Amniotic stem cell (primary cell): ENCODE measurements at places on chromosomes 7 and 10.
A peak's percentile ranks its signal among the peaks of the same experiment; 100 is the strongest.

DNA sequence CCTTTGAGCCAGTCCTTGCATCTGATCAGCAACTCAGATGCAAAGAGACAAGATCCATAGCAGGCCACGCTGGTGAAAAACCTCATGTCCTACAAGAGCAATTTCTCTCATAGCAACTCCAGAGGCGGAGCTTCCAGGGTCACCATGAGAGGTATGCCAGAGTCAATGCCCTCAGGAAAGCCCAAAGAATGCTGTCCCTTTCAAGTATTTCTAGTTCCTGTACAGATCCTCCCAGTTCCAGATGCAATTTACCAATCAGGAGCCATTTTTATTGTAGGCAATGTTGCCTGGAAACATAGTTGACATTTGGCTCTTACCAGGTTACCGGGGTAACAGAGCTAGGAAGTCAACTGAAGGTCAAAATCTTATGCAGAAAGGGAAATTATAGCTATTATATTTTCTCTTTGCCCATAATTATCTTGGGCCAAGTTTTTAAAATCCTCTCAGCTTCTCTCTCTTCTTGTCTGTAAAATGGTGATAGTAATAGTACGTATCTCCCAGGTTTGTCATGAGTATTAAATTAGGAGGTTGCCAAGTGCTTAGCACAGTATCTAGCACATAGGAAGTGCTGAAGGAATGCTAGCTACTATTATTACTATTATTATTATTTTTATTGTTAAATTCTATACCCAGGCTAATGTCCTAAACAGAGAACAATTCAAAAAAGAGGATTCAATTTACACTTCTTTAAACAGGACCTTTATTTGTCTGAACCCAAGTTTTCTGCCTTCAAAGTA, 46.3 kb upstream of the TM9SF3 start:
- DNase-seq: no peak

GRCh38 chr10:18056583-18056982, 83.6 kb upstream of the CACNB2 start:
- DNase-seq: no peak

DNA sequence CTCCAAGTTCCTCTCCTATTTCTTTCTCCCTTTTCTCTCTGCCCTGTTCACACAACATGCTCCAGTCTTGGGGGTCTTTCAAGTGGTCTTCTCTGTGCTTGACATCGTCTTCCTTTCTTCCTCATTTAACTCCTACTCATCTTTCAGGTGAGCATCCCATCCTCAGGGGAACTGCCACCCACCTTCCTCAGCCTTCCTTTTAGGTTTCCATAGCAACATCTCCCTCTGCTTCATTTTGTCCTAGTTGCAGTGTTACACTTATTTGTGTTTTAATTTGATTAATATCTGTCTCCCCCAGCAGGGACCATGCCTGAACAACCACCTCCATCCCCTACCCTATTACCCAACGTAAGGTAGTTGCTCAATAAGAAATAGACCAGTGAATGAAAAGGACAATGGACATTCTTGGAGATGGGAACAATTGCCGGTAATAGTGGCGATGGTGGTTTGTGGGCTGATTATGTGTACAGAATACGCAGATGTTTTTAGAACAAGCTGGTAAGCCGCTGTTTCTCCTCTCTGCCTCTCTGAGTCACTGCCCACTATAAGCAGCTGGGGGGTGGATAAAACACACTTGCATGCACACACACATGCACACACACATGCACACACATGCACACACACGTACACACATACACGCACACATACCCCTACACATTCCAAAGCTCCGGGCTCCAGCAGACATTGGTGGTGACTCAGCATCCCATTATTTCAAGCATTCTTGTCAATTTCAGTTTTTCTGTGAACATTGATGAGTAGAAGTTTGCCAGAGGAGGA, 251.6 kb downstream of the GATA3 start:
- no peak for DNase-seq

DNA sequence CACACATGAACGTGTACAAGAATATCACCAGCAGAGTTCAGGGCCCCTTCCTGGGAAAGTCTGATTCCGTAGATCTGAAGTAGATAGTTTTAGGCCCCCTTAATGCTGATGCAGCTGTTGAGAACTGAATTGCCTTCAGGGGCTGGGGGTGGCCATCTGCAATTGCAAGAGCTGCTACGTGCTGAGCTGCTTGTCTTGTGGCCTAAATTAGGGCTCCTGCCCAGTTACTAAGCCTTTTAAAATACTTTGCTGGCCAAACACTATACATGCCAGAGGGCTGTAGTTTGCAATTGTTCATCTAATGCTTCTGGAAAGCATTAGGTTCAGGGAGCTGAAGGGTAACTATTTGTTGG, 71.7 kb downstream of the TMEM178B start:
- DNase-seq: no peak

DNA sequence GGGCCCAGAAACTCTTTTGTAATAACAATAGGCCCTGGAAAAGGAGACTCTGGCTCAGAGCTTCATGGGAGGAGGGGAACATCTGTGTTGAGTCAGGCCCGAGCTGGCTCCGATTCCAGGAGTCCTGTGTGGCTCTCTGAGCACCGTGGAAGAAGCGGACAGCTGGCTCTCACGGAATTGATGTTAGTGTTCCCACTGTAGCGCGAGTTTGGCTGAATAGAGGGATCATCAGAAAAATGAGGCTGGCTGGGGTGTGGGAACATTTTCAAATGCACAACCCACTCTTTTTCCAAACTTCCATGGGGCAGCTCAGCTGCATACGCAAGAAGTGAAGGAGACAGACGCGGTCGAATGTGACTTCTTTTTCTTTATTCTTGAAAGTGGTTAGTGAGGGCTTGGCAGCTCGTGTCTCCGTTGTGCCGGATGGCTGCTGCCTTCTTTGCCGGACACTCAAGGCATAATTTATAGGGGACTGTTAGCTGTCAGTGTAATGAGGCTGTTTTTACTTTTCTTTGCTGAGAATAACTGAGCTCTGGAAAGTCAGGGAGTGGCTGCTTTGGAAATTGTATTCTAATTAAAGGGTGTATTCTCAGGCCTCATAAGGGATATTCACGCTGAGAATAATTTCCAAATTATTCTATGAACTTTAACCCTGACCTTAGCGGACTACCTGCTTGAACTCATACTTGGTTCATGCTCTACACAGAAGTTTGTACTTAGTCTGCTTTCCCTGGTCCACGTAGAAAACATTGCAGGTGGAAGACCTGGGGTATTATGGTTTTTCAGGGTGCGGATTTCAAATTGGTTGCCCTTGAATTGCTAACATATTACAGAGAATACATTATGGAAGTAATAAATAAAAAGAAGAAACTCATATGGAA, 23.1 kb downstream of the MDFIC start:
- peak; percentile 78 for DNase-seq

- no peak for DNase-seq
These were observed 25.7 kb upstream of the ADD3 start for GRCh38 chr10:109982123-109982522.

DNA sequence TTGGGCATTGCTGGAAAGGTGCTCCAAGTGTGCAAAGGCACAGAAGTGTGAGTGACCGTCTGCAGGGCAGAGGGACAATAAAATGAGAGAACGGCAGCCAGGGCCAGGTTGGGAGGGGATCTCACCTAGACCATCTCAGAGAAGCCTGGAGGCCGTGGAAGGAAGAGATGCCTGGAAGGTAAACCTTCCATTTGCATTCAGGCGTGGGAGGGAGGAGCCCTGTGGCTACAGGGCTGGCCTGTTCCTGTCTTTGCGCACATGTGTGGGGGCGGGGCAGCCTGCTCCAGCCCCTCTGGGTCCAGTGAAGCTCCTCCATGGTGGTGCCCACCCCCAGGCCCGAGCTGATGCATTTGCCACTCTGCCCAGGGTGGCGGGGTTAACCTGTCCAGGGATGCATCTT, 473.6 kb upstream of the MGMT start:
- no peak for DNase-seq

- no peak for DNase-seq
These were observed 31.0 kb downstream of the C7orf33 start for GRCh38 chr7:148621563-148621962.

GRCh38 chr10:97686301-97686961, 610 bp downstream of the AVPI1 start:
- DNase-seq: no peak

DNA sequence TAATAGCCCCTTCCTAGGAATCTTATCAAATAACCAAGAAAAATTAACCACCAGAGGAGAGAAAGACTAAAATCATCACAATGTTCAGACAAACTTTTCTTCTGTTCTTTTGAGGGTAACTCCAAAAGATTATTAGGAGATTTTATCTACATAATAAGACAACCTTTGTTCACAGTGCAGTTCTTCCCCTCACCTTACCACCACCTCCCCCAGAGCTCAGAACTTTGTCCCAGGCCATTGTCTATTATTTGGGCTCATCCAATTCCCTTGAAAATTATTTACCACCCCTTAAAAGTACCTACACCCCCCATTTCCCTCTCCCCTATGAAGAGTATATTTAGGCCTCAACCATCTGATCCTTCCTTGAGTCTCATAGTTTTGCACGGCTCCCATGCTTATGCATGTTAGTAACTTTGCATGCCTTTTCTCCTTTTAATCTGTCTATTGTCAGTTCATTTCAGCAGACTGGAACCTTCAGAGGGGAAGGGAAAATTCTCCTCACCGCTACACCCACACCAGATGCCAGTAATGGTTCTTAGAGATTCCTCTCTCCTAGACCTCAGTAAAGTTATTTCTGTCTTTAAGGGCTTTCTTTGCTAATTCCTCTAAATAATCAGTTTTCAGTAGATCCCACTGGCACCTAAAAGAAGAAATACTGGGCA, 234.9 kb downstream of the SKIDA1 start:
- no peak for DNase-seq

- no peak for DNase-seq
These were observed 132.3 kb upstream of the POT1 start for GRCh38 chr7:125061776-125062397.

DNA sequence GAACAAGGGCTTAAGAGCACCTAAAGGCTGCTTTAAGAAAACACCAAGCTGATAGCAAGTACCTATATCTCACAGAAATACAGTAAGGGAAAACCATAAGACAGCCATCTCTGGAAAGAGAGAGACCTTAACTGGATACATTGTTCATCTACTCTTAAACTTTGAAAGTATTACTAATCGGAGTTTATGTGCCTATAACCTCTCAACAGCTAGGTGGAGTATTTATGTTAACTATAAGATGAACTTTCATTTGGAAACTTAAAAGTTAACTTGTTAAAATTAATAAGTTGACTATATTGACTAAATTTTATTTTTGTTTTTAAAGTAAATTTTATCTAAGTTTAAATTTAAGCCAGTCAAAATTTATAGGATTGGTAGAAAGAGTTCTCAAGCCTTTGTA, 90.6 kb downstream of the USP6NL start:
- no peak for DNase-seq

DNA sequence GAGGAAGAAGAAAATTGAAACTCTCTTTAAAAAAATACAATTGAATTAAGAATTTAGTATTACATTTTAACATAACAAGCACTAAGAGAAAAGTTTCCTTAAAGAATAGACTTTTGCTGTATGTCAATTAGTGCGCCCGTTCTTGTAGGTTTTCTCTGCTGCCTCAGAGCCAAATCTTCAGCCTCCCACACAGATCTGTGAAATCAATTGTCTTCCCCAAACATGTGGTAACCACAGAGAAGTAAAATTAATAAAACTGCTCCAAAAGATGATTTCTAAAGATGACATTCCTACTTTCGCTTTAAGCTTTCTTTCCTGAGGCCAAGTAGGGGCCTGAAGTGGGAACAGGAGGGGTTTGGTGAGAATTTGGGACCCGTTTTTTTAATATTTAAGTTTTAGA, 113.2 kb upstream of the ADO start:
- DNase-seq: no peak

GRCh38 chr10:122782911-122783310, 62.7 kb downstream of the CUZD1 start:
- DNase-seq: no peak

DNA sequence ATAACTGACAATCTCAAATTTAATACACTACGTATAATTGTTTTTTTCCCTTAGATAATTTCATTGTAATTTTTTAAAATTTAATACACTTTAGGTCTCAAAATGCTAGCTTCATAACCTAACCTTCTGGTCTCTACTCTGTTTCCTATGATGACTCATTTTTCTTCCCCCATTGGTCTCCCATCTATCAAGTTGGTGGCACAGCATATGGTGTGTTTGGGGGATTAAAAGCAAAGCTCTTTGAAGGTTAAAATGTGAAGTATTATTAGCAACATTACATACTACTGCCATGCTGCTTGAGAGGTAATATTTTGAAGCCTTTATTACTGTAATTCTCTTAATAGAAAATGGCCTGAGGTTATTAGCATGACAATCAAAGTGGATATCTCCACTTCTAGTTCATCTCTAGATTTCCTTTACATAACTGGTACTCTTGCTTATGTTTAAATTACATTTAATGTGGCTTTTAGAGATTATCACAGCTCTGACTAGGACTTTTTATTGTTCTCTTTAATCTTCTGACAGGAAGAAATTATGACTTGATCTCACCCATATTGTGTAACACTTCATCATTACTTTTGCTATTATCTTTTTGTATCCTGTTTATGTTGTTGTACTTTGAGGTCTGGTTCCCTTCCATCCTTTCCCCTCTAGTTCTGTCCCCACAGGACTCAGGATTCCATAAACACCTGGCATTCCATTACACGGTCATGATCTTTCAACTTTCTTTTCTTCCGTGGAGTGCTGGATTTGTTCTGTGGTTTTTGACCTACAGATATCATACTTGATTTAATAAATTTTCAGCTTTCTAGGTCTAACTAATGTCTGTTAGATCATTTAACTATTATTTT, 185.1 kb downstream of the SEMA3D start:
- no peak for DNase-seq

- DNase-seq: no peak
These were observed at the start of gene CREB5 for GRCh38 chr7:28411876-28412662. Gene CREB5 (plus strand): TSS chr7:28412518. CDS start chr7:28412915, 397 bp downstream.

DNA sequence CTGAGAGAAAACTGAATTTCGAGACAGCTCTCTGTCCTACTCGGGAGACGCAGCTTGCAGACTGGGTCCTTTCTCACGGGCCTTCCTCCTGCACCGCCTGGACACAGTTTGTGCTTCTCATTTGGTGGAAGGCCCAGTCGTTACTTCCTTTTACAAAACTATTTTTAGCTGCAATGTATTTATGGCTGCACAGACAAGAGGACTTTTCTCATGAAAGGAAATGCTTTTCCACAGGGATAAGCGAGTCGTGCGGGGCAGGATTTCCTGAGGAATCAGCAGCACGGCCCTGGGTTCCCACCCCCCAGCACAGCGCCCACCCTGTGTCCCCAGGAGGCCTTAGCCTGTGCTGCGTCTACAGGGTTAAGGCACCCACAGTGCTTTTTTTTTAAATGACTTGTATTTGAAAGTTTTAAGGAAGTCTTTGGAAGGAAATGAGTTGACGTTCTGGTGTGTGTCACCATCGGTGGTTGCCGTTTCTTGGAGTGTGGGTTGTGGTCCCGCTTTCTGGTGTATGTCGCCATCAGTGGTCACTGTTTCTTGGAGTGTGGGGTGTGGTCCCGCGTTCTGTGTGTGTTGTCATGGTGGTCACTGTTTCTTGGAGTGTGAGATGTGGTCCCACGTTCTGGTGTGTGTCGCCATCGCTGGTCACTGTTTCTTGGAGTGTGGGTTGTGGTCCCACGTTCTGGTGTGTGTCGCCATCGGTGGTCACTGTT, 50.9 kb downstream of the INPP5A start:
- DNase-seq: no peak
